ENCODE measurements at places on chromosomes 12 and 14.

DNA sequence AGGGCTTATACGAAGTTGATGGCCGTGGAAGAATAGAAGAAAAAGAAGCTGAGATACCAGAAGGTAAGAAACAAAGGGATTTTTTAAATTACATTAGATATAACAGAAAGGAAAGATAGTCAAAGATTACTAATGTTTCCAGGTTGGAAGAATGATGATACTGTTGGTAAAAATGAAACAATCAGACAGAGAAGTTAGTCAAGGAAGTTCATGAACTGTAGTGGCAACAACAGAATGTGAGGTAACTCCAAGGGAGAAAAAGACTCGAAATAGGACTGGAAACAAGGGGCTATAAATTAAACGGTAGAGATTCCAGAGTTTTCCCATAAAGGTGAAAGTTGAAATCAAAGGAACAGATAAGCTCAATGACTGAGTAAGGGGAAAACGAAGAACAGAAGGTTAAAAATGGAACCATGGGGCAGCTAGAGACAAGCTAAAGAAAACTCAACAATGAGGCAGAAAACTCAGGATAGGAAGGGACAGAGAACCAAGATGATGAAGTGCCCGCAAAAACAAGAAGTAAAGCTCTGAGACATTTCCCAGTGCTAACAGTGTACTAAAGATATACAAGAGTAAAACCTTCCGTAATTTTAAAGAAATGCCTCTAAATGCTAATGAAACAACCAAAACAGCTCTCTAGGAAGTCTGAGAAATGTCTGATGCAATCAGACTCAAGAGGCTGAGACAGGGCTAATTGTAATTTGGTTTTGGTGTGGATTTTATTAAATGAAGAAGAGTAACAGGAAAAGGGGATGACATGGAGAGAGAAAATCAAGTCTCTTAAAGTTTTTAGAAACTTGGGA is 70.0 kb downstream of the PPP2R5E start:
- DNase-seq, result peak; percentile 68

GRCh38 chr12:447141-447540 is 12.6 kb upstream of the B4GALNT3 start:
- peak; percentile 58 for DNase-seq

GRCh38 chr14:35073486-35073885 is 27.4 kb downstream of the FAM177A1 start:
- DNase-seq, result no peak

- DNase-seq, result peak; percentile 14
Measured at GRCh38 chr12:96571101-96571862, 81.9 kb downstream of the CFAP54 start.

DNA sequence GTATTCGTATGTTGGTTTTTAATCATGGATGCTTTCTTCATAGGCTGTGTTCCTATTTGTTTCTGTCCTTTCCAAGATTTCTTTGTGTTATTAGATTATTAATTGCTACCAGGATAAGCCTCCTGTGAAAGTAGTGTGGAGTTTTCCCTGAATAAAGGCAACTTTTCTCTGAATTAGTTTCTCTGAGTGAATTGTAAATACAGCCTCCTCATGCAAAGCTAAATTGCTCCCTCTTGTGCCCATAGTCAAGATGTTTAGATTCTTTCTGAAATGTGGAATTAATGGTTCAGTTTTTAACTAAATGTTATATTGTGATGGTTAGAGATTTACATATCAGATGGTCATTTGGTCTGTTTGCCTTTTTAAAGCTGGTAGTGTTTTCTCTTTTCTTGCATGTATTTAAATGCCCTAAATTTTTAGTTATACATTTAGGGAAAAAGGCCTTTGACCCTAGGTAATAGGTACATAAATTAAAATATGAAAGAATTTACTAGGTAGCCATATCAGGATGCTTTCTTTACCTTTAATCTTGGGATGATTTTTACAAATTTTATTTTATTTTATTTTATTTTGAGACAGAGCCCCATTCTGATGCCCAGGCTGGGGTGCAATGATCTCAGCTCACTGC is 8.9 kb downstream of the APAF1 start:
- DNase-seq, result peak; percentile 71

DNA sequence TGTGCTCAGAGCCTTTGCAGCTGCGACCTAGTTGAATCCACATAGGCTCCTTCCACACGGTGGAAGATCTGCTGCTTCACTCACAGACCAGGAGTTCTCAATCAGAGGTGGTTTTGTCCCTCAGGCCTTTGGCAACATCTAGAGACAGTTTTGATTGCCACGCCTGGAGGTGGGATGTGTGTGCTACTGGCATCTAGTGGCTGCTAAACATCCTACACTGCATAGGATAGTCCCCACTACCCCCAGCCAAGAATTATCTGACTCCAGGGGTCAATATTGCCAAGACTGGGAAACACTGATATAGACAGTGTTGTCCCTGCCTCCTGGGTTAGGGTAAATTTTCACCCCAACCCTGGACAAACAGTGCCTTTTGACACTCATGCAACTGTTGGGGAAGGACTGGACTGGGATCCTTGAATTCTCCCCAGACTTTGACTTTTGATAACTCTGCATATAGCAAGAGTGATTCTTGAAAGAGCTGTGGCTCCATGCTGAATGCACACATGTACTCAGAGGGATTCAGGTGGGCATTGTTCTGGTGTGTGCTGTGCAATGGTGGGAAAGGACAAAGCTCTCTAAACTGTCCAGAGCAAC is 39.8 kb downstream of the BAZ2A start:
- peak; percentile 27 for DNase-seq

DNA sequence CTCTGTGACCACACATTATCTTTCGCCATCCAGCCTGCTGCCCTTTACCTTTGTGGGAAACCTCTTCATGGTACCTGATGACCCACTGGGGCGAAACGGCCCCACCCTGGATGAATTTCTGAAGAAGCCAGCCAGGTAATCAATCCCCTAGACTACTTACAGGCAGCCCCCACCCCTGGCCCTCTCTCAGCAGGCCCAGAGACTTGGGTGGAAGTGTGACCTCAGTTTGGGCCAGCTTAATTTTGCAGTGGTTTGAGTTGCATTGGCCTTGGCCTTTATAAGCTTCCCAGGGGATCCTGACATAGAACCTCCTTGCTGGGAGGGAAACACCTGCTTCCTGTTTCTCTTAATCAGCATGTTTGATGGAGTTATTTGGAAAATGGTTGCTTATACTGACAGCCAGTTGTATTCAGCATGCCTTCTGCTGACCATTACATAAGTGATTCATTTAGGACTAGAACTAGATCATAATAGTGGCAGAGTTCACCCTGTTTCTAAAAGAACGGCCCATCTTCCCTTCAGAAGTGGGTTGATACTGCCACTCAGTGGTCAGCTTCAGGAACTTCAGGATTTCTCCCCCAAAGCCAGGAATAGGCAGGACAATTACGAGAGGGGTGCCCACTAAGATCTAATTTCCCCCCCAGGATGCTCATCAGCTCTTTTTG is 6.1 kb downstream of the SDR39U1 start:
- DNase-seq, result peak; percentile 74

DNA sequence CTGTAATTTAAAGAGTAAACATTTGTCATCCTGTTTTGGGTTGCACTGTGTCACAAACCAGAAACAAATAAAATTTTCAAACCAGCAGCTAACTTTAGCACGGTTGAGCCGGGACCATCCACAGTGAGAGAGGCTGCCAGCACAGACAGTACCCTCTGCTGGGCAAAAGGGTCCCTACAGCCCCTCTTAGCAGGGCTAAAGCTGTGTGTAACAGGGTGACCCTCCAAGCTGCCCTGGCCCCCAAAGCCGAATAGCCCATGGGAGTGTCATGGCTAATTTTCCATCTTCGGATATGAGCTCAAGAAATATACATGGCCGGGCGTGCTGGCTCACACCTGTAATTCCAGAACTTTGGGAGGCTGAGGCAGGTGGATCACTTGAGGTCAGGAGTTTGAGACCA is 157.1 kb upstream of the GRIN2B start:
- DNase-seq, result no peak

DNA sequence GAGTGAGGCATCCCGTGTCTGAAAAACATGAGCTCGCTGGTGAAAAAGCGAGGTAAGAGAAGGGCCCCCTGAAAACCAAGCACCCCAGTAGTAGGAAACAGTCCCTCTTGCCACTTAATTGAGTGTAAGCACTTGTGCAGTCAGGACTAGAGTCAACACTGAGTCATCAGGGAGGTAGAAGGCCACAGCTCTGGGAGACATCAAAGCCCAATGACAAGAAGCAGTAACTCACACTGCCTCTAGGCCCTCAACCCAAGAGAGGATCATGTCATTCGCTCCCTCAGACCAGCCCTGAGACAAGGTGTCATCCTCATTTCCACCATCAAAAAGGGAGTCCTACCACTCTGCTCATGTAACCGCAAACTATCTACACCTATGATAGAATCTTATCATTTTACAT is 17.8 kb downstream of the POMT2 start:
- DNase-seq, result peak; percentile 75

DNA sequence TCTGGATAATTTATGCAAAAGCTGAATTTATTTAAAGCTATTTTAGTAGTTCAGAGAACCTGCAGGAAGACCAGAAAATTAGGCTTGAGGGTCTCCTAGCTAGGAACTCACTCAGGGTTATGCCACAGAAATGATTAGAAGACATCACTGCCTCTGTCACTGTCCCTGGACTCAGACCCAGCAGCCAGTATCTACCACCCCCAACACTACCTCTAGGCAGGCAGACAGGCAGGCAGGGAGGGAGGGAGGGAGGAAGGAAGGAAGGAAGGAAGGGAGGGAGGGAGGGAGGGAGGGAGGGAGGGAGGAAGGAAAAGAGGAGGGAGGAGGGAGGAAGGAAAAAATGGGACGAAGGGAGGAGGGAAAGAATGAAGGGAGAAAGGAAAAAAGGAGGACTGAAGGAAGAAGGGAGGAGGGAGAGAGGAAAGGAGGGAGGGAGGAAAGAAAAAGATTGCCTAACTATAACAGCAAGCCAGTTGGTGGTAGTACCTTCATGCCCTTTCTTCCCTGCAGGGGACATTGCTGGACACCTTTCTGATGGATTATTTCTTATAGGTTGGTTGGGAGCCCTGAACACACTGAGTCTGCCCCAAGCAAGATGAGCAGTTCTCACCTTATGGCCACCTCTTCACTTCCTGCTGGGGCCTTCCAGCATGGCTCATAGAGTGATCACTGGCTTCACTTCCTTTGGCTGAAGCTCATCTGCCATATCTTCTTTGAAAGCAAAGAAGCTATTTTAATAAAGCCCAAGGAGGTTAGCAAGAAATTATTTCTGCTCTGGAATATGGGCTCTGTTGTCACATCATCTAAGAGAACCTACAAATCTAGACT is 49.7 kb downstream of the KICS2 start:
- peak; percentile 23 for DNase-seq

DNA sequence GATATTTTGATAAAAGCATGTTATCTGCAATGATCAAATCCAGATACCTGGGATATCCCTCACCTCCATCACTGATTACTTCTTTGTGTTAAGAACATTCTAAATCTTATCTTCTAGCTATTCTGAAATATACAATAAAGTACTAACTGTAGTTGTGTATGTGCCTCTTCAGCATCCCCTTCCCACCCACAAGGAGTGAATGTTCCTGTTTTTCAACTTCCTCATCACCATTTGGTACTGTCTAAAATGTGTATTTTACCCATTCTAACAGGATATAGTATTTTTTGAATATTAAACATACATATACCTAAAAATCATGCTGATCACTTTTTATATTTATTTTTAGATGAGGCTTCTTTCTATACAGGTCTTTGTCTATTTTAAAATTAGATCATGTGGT is 1252.6 kb downstream of the TMEM121 start:
- DNase-seq, result peak; percentile 36

DNA sequence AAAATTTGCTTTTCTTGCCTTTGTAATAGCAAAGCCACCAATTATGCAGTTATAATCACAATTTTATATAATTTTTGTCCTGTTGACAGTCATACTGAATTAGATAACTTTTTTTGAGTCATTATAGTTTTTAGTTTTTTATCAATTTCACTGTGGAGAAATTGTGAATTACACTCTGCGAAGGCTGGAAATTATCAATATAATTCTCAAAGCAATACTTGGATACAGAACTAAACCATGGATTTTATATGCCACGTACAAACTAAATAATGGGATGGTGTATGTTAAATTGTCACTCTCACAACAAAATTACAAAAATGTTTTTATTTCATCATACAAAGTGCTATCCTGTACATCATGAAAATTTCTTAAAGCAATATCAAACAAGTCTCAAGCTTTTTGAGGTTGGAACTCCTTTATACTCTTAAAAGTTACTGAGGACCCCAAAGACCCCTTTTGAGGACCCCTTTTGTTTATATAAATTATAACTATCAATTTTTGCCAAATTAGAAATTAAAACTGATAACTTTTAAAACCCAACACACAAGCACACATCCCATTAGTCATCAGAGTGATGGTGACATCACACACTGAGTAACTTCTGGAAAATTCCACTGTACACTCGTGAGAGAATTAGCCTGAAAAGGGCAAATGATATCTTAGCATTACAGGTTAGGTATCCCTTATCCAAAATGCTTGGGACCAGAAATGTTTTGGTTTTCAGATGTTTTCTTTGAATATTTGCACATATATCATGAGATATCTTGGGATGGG is 19.8 kb upstream of the AQP2 start:
- DNase-seq, result peak; percentile 77

- no peak for DNase-seq
Measured at GRCh38 chr12:12807970-12808702, 5.0 kb upstream of the DDX47 start.

DNA sequence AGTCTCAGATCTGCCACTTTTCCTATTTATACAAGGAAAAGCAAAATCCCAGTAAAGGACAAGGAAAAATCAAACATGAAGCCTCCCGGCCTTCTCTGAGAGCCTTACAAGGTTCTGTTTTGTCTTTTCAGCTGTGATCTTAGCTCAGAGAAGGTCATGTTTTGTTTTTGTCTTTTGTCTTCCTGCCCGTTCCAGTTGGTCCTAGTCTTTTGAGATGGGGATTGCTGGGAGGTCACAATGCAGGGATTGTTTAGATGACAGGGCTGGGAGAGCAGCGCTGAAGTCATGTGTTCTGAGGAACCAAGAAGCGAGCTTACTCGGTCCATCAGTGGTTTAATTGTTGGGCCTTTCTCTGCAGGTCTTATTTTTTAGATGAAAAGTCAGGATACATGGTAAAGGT is 6.0 kb downstream of the PLEKHH1 start:
- no peak for DNase-seq

DNA sequence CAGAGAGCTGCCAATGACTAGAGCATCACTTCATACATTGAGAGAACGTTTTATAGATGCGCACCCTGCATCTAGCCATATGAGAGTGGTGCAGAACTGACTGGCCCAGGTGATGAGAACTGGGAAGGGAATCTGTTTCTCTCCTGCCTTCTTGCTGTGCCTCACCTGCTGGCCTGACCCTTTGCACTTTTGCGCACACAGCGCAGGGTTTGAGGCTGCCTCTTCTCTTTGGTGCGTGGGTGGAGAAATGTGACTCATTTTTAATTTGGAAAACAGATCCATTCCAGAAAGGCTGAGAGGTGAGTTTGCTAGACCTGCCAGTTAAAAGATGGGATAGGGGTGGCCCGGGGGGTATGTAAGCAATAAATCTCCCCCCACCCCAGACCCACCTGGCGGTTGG is 453 bp upstream of the ESRRB start:
- DNase-seq, result peak; percentile 30

- DNase-seq, result no peak
Measured at GRCh38 chr12:23621900-23622299, 327.6 kb downstream of the SOX5 start.

- no peak for DNase-seq
Measured at GRCh38 chr12:47236109-47236714, 156.5 kb upstream of the AMIGO2 start.
